ENCODE measurements at places on chromosomes 11 and 22.

GRCh38 chr11:21921151-21921550, 271.7 kb upstream of the ANO5 start:
- DNase-seq: no peak

GRCh38 chr11:20795005-20795404, 125.6 kb downstream of the NELL1 start:
- DNase-seq: no peak

DNA sequence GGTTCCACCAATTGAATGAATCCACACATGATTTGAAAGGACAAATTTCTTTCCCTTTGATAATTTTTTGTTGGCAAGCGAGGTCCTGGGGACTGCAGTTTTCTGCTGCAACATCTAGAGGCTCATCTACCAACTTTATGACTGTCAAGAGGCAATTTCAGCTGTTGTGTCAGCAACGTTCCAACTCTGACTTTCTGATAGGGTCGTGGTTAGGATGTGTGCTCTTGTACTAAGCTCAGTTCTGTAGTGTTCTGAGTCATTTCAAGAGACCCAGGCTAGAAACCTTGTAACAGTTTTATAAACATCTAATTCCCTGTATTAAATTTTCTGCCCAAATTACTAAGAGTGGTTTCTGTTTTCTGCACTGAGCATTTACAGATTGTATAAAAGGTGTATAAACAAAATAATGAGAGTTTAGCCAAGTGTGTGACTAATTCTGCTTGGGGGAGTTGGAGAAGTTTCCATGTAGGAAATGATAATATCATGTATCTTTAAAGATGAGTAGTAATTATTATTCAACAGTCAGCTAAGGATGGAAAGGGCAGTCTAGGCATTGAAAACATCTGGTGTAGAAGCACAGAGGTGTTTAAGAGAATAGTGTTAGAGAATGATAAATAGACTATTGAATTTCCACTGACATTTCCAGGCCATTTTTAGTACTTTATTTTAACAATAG, 72.2 kb downstream of the RBMXL2 start:
- DNase-seq: no peak

- no peak for DNase-seq
Observed at GRCh38 chr11:62789576-62789975, 2.2 kb downstream of the TMEM223 start.

- DNase-seq: no peak
Observed at GRCh38 chr11:5809122-5809519, 397 bp downstream of the OR52N2 start.

DNA sequence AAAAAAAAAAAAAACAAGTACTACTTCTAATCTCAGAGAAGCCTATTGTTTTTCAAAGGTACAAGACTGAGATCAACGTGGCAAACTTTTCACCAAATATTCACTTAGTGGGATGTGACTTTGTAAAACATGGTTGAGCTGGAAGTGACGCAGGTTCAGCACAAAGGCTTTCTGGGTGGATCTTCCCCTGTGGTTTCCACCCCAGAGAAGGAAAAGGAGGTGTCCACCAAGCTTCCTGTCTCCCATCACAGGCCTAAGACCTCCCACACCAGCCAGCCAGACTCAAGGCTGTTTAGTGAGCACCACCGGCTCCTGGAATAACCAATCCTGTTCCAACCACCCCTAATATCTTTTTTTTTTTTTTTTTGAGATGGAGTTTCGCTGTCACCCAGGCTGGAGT, 5.7 kb downstream of the TMEM184B start:
- no peak for DNase-seq

Measured in right hindlimb (tissue), 1 donor.